ENCODE measurements at places on chromosomes 2 and 18.

DNA sequence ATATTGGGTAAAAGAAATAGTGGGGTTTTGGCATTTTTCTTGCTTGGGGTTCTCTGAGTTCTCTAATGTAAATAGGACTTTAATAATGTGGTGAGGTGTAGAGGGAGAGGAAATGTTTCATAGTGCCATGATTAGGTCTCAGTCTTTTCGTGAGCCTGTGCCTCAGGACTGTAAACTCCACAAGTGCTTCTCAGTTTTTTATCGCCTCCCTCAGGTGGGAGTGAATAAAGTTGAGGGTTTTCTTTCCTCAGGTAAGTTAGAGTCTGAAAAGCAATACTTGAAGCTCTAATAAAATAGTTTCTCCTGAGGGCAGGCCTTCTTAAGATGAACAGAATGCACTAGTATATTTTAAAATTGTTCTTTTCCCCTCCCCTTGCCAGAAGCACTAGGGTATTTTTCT is 243.1 kb upstream of the SETBP1 start:
- DNase-seq: no peak

DNA sequence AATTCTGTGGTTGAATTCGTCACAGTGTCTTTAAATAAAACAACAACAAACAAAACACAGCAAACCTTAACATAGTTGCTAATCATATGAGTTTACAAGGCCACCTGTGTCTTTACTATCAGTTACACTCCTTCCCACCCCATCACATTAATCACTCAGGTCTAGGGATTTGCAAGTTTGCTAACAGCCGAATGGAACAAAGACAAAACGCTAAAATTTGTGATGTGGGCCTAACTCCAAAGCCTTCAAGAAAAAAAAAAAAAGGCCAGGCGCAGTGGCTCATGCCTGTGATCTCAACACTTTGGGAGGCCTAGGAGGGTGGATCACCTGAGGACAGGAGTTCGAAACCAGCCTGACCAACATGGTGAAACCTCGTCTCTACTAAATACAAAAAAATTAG is 566 bp upstream of the POLI start:
- no peak for DNase-seq

- DNase-seq: no peak
These were observed 320.1 kb upstream of the PKDCC start for GRCh38 chr2:41727711-41728110.

DNA sequence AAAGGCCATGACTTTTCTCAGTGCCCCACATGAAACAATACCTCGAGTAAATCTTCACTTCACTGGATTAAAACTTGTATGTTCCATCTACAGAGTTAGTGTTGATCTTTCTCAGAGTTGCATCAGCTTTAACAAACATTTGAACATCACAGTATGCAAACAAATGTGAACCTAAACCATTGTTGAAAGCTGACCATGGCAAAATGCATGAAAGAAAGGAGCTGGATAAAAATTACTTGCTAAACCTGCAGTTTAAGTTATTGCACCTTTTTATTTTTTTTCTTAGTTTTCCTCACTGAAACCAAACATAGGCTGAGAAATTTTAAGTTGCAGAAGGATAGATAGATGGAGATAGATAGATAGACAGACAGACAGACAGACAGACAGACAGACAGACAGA is 107.2 kb upstream of the UGP2 start:
- no peak for DNase-seq

GRCh38 chr2:55118643-55119083 is 68.4 kb upstream of the RTN4 start:
- no peak for DNase-seq

DNA sequence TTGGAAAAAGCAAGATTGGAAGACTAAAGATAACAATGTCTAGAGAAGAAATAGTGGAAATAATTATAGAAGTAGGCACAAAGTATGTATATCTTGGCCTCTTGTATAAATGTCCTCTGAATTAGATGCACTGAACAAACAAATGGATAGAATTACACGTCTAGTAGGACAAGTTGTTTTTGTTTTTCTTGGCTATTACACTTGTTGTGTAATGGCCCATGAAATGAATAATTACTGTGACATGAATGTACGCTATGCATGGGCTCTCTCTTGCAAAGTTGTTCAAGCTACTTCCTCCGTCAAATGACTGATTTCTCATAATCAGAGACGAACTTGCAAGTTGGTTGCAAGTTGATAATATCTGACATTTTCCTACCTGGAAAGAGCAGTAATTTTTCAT is 126.2 kb downstream of the PDE1A start:
- DNase-seq: no peak

GRCh38 chr18:55584201-55584600 is 3.8 kb downstream of the TCF4 start:
- no peak for DNase-seq

DNA sequence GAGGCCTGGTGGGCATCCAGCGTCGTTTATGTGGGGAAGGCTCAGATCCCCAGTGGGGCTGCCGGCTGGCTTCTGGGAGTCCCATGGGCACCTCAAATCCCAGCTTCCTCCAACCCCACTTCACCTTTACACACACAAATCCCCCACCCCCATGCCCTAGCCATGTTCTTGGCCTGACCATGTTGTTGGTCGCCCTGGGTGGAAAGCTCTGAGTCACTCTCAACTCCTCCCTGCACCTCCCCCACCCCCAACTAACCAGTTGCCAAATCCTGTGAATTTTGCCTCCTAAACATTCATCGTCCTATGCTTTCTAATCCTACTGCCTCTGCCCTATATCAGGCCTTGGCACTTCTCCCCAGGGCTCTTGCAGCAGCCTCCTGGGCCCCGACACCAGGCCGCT is 6.4 kb downstream of the TNS1 start:
- DNase-seq: no peak
